ENCODE measurements at places on chromosomes 2 and 18.

DNA sequence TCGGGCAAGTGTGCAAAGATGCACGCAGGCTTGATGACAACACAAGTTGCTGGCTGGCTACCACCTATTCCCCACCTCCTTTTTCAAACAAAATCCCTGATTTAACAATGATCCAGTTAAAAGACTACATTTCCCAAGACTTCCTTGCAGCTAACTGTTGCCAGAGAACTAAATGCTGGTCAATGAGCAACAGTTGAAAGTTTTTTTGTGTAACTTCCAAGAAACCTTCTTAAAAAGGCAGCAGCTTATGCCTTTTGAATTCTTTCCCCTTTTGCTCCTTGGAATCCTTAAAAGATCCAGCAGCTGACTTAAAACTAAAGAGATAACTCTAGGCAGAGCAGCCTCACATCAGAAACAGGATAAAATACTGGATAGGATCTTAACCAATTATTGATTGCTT, 38.5 kb downstream of the NPHP1 start:
- DNase-seq, result no peak

DNA sequence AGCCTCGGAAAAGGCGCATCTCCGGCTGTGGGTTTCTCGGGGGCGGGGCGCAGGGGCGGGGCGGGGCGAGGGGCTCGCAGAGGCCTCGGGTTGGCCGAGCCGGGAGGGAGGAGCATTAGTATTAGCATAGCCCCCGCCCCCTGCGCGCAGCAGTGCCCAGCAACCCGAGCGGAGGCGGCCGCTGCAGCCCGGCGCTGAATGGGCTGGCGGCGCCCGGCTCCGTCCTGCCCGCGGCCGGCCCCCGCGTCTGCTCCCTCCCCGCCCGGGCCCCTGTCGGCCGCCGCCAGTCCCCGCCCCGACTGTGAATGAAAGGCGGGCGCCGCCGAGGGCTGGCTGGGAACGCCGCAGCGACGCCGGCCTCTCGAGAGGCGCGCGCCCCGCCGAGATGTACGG, at the start of gene EFR3B:
Gene EFR3B (plus strand): TSS at position 149 of the 393 bp plus-strand sequence. CDS start 237 bp downstream, at position 386.
- peak; percentile 89 for DNase-seq

GRCh38 chr2:101518578-101519492, 43.9 kb upstream of the RFX8 start:
- peak; percentile 45 for DNase-seq

DNA sequence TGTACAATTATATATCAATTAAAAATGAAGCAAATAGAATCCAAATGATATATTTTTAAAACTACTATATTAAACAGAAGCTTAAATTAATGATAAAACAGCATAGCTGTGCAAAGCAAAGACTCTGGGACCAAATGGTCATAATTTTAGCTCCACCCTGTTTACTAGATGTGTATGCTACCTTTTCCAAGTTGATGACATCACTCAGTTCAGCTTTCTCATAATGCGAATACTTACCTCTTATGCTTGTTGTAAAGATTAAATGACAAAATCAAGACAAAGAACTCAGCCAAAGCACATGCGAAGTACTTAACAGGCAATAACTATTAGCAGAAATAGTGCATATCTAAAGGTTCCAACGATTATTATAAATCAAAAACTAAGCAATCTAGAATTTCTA, 51.6 kb downstream of the LNPK start:
- DNase-seq, result no peak

DNA sequence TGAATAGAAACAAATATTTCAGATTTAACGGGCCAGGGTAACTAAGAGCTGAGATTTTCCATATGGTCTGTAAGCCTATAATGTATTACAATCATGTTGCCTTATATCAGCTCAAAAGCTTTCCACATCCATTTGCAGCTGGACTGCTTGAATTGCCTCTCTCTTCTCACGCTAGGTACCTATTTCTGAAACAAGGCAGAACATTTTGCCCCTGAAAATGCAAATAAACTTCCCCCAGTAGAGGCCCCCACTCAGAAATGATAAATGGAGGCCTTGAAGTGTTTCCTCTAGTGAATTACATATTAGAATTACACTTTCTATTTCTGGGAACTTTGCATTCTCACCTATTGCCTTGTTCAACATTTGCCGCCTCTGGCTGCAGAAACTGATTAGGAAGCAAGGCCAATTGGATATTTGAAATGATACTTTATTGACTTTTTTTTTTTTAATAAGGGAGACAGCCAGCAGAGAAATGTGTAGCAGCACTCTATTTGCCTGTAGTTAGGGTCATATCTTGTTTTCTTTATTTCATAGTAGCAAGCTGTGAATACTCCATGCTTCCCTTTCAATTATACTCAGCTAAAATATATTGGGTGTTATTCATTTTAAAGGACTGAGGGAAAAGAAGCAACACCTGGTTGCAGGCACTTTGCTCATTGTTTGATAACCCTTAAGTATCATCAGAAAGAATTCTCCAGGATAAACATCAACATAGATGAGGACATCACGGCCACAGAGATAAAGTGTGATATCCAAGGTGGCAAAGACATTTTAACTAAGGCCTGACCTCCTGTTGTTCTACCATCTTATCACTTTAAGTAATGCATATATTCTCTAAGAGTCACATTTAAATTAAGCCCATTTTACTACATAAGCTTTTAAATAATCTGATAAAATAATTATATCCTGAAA, 505.5 kb downstream of the LRRTM4 start:
- DNase-seq, result no peak

DNA sequence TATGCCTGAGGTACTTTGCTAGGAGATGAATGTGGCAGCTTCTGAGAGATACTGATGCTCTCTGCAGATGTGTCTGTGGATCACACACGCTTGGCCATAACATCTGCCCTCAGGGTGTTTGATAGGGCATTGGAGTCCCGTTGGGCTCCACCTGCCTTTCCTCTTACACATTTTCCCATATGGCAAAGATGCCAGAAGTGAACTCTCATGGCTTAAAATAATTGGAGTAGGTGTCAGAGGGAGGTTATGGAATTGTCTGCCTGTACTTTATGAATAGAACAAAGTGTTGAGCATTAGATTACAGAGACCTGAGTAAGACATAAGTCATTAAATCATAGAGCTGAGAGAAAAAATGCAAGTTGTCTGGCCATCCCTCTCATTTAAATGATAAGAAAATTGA, 75.3 kb upstream of the PNPT1 start:
- no peak for DNase-seq

DNA sequence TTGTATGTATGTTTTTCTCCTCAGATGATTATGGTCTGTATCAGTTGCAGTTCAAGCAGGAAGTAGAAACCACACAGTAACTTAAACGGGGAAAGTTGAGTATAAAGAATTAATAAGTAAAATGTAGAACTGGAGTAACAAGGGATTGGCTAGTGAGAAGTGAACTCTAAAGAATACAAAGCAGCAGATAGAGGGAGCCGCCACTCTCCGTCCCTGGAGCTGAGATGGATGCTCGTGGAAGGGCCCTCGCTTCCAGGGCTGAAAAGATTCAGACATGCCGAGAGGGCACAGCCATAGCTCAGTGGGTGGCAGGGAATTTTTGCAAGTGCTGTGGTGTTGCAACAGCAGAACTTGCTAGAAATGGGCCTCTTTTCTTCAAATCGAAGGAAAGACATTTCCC, 155.8 kb downstream of the COL6A3 start:
- no peak for DNase-seq

DNA sequence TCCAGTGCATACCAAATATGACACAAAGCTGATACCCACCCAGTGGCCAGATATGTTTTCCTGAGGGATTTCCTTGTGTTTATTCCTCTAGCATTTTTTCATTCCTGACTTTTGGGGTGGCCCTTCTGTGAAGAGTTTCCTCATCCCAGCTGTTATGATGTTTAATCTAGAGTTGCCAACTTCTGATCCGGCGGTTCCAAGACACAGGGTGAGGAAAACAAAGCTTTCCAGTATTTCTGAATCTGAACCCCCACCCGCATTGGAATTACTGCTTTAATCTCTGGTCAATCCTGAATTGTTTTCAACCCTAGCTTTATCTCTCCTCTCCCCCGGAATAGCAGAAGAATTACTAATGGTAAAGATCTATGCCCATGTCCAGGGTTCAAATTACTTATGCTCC, 39.2 kb upstream of the PNPT1 start:
- no peak for DNase-seq

GRCh38 chr2:112924821-112925220, 13.9 kb downstream of the IL37 start:
- no peak for DNase-seq

- DNase-seq, result no peak
These were observed 821 bp upstream of the CHRNG start for GRCh38 chr2:232538671-232539070.

DNA sequence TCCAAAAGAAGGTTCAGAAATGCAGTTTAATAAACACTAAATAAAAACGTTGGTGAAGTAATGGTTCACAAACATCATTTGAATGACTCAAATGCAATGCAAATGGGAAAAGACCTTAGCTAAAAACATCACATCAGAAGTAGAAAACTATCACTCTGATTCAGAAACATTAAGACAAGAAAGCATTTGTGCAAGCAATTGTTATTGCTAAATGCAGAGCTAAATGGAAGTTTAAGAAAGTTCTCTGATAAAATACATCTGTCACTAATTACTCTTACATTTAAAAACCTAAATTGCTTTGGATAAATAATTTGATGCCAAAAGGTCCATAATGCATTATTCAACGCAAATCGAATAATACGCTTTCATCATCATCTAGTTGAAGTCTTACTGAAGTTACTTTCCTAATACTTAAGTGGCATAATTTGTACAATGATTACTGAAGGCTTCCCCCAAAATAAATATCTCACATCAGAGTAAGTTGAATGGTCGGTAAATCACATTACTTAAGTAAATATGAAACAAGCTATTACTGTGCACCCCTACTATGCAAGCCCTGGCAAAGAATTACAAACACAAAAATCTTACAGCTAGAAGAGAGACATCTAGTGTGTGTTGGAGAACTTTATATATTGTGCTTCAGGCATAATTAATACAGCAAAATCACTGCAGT, 105.7 kb upstream of the KCTD1 start:
- no peak for DNase-seq

DNA sequence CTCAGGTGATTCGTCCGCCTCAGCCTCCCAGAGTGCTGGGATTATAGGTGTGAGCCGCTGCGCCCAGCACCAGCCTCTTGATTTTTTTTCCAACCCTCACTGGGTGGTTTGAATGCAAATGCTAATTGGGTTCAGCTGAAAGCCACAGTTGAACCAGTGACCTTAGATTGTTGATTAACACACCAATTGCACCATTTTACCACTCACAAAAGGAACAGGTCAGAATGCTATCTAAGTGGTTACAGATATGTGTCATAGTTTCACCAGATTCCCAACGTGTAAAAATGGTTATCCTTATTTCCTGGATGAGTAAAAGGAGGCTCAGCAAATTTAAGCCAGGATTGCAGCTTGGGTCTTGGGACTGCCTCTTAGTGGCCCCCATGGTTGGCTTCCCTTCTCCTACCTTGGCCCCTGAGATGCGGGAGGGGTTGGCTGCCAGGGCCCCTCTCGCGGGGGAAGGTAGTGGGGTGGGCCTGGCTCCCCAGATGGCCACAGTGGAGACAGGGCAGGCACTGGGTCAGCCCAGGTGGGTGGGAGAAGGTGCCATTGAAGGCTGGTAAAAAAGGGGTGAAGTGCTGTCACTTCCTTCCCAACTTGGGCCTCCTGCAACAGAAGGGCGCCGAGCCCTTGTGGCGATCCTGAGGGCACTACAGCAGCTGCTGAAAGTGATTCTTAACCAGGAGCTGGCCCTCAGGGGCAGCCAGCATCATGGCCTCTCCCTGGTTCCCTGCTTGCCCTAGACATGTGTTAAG, 164.9 kb upstream of the HAAO start:
- DNase-seq, result no peak

DNA sequence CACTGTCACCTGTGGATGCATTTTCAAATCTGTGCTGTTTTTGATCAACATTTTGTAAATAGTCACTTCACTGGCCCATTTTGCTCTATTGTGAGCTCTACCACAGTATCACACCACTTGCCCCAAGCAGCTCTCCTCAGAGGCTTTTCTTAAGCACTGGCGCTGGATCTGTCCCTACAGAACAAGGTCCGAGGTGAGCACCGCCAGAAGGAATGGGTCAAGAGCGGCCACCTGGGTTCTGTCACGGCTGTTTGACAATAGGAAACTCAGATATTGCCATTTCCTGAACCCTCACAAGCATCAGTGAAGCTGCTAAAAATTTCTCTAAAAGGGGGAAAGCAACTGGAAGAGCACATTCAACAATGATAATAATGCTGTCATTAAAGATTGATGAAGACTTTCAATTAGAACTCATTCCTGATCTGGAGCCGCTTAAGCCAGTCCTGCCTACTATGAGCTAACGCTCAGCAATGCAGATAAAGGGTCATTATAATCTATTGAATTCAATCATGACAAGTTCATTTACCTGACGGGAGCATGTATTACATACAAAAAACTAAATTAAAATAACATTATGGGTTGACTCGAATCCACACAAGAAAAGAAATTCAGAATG, 514.0 kb downstream of the GALR1 start:
- DNase-seq, result no peak

- no peak for DNase-seq
These were observed 108.6 kb upstream of the EML6 start for GRCh38 chr2:54614819-54615218.

- no peak for DNase-seq
These were observed 87.8 kb upstream of the SPATS2L start for GRCh38 chr2:200218645-200219044.

DNA sequence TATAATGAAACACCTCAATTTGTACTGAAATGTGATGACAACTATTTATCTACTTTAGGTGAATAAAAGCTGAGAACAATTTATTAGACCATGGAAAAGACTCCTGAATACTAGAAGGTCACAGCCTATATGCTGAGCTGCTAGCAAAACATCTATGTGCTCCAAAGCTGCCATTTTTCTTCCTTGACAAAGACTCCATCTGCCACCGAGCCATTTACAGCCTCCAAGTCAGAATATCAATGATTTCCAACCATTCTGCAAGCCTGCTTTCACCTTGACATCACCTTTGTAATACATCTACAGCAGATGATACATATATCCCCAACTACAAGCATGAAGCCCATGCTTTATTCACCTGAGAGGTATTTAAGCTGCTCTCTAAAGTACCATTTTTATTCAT, 84.9 kb downstream of the BAZ2B start:
- no peak for DNase-seq

- no peak for DNase-seq
These were observed 122.6 kb downstream of the DYSF start for GRCh38 chr2:71575966-71576365.

- no peak for DNase-seq
These were observed 24.6 kb downstream of the NRP2 start for GRCh38 chr2:205706769-205707381.

DNA sequence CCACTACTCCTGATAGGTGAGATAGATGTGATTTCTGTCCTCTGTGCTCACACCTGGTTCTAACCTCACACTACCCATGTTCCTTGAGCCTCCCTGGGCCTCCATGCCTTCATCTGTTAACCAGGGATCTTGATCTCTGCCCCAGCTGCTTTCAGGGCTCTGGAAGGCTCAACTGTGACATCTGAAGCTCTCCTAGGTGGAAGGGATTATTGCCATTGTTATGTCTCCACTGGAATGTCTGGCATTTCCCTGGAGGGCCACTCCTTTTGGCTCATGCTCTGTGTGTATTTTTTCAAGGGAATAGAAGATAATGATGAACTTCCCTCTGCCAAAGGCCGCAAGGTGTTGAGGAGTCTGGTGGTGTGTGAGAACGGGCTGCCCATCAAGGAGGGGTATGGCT, 41.2 kb downstream of the PCARE start:
- no peak for DNase-seq
